Dorsolateral prefrontal cortex (tissue), 122 donors: ENCODE measurements at places on chromosomes 4 and X. TPM values are rescaled to one million over a fixed set of nuclear protein-coding genes. Genes with fewer than 3 reads are reported as not detected.

GRCh38 chr4:36285784-36286480, 4.5 kb downstream of the DTHD1 start:
- DNase-seq = no peak

The HSFX1 gene
- 5.3 TPM for total RNA-seq

The TEX13D gene
- total RNA-seq = not detected

The RCHY1 gene
- total RNA-seq = 36.6 TPM

DNA sequence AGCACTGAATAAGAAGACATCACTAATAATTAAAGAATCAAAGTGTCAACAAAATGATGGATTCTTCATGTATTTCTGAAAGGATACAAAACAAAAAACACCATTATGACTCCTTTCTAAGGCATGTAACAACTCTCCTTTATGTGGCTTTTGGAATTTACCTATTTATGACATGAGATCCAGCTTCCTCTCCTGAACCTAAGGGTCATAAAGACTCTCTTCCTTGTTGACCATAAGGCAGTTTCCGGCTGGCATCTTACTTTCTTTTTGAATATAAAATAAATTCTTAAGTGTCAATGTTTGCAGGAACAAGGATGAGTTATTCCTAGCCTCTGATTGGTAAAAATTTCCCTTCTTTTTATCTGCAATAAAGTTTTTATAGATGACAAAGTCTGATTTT, 111.1 kb upstream of the GRPR start:
- no peak for DNase-seq

DNA sequence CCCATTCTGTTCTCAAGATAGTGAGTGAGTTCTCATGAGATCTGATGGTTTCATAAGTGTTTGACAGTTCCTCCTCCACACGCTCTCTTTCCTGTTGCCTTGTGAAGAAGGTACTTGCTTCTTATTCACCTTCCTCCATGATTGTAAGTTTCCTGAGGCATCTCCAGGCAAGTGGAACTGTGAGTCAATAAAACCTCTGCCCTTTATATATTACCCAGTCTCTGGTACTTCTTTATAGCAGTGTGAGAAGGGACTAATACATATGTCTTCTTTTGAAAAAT, 58.4 kb downstream of the CFAP299 start:
- DNase-seq = no peak

The CAPN6 gene
- total RNA-seq = not detected

DNA sequence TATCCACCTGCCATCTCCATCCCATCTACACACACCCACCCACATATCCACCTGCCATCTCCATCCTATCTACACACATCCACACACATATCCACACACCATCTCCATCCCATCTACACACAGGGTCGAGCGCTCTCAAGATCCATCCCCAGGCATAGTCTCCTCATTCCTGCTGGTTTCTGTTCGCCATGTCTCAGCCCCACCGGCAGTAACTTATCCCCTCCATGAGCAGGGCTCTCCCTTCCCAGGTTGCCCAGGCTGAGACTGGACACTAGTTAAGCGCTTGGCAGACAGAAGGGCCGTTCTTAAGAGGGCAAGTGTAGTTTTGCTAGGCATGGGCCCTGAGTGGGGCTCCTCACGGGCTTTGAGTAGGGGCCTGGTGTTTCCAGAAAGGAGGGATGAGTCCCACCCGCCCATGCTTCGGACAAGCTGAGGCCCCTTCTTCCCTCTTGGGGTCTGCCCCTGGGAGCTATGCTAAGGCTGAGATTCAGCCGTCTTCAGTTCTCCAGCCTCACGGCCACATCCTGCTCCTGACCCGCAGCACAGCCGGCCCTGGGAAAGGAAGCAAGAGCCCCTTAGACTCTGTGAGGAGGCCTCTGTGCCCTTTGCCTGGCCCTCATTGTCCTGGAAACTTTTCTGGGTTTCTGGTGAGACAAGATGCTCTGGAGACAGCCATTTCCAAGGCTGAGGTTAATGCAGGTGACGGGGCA, 20.4 kb downstream of the TMEM271 start:
- DNase-seq = no peak

DNA sequence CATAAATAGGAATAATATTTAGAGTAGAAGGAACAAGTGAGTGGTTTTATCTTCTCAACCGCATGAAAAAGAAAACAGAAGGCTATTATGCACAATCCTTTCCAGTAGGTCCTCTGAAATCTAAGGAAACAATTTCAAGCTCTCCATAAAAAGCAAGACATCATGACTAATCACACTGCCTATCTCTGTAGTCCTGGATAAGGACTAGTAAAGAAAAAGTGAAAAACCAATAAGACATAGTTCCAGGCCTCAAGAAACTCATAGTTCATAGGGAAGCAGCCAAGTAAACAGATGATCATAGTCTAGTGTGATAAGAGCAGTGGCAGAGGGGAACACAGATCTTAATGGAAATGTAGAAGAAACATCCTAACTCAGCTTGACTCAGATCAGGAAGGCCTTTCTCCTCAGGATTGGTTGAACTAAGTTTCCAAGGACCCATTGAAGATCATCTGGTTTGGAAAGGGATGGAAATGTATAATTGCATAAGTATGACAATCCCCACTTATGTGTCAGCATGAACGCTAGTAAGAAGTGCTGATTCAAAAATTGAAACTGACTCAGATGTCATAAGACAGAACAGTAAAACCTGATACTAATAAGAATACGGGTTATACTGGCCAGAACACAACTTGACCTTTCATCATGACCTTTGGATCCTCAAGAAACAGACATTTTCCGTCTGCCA, 155.3 kb downstream of the GRIA3 start:
- no peak for DNase-seq

The F11 gene
- total RNA-seq = 0.88 TPM

DNA sequence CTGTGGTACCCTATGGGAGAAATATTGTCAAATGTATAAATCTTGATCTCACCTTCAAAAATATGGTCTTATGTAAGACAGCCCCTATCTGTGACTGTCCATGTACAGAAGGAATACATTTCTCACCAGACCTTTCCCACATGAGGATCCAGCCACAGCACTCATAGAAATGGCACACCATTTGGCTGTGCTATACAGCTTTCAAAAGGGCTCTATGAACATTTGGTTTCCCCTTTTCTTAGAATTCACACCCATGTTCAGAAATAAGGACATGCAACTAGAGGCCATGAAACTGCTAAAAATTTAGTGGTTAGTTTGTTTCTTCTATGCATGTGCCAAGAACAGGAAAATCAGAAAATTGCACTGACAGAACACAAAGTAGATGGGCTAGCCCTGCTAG, 62.7 kb downstream of the ANTXR2 start:
- no peak for DNase-seq

GRCh38 chrX:40031911-40032310, 65.8 kb downstream of the BCOR start:
- no peak for DNase-seq

DNA sequence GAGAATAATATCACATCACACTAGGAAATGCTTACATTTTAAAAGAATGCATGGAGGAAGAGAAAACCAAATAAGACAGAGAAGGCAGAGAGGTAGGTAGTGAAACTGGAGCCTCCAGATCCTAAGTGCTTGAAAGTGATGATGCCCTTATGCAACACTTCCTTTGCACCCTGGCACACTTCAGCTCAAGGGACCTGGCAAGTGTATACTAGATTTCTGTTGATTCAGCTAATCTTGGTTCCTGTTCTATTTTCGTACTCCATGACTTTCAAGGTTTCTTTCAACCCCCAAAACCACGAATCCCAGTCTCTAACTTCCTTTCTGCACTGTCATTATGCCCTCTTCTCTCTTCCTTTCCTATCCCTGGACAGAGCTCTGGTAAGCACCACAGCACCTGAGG, 36.9 kb upstream of the SH3KBP1 start:
- DNase-seq = no peak

DNA sequence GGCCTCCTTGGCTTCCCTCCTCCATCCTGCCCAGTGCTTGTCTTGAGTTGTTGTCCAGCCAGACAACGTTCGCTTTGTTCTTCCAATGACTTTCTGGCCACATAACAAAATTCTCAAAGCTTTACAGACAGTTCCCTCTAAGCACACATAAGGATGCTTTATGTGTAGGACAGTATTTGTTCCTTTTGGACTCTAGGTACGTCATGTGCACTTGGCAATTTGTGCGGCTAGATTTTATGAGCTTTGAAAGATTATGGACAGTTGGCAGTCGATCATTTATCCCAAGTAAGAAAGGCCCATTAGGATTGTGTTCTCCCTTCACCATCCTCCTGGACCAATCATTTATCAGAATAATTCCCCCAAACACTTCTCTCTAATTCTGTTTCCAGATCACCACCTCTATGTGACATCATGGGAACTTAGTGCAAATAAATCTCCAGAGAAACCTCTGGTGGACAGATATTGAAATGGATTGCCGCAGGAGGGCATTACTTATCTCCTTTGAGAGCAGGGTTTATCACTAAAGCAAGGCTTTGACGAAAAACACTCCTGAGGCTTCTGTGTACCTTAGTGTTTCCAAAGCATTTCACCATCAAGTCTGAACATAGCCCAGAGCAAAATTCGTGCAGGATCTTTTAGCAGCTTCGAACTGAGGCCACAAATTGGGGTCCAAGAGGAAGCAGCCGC, 77.4 kb upstream of the BMPR1B start:
- no peak for DNase-seq

DNA sequence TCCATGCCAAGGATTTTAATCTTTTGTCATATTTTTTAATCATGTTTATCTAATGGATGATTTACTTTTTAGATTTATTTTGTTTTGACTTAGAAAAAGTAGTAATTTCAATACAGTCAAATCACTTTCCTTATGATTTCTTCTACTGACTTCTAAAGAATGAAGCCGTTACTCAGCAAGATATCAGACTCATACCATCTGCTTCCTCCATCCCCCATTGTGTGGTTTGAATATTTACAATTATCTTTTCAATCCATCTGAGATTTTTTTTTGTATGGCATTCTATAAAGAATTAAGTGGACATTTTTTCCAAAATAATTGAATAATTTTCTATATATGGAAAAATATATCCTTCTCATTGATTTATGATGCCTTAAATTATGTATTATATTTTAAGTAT, 565.4 kb upstream of the ATOH1 start:
- DNase-seq = no peak

The HSPA4L gene
- total RNA-seq = 65.8 TPM

DNA sequence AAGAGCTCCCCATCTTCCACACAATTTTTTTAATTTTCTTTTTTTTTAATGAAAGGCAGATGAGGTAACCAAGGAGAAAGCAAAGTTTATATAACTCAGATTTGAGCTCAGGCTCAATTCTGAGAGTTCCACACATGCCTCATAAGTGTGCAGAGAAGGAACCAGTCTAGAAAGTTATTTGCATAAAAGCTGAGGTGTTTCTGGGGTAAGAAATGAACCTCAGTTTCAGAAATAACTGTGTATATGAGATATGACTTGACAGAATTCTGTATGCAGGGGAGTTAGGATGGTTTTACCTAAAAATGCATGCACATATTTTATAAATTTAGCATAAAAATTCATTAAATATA, 51.3 kb downstream of the DTHD1 start:
- no peak for DNase-seq

- DNase-seq = no peak
Observed at GRCh38 chrX:155242300-155242699, 22.0 kb downstream of the RAB39B start.

GRCh38 chr4:125484912-125485311, 170.2 kb downstream of the FAT4 start:
- DNase-seq = no peak

DNA sequence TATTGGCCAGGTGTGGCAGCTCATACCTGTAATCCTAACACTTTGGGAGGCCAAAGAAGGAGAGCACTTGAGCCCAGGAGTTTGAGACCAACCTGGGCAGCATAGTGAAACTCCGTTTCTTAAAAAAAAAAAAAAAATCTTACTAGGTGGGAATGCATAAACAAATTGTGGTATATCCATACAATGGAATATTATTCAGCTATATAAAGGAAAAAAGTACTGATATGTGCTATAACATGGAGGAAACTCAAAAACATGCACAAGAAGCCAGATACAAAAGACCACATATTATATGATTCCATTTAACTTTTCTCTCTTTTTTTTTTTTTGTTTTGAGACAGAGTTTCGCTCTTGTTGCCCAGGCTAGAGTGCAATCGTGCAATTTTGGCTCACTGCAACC, 13.5 kb upstream of the BCORL1 start:
- no peak for DNase-seq

The SCARB2 gene
- total RNA-seq = 232 TPM

DNA sequence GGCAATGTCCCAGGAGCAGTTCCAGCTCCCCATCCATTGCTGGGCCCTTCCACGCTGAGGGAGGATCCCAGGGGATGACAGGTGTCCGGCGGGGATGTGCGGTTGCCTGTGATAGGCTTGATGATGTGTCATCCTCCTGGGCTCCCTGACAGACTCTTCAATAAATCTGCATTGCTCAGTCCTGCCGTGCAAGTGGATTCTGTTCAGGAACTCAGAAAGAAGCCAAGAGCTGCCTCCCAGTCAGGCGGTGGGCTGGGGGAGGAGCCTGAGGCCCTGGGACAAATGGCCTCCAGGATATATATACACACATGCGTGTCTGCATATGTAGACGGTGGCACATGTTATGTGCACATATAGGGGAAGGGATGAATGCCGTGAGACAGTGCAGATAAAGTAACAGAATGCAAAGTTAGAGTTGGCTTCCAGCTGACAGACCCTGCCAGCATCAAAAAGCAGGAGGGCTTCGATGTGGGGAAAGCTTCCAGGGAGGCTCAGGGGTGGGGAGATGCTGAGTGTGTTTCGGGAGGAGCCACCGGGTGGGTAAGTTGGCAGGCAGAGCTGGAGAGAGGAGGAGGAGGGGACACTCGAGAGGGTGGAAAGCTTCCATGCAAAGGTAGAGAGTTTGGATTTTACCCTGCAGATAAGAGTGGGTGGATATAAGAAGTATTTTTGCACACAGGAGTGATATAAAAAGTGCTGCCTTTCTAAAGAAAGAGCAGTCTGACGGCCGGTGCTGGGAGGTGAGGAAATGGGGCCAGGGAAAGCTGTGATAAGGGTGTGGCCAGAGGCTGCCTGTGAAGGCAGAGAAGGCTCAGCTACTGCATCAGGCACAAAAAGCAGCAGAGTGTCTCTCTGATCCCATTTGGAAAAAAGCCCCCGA, 28.5 kb upstream of the CRMP1 start:
- DNase-seq = peak; percentile 68

The ASB5 gene
- 0.91 TPM for total RNA-seq

- no peak for DNase-seq
Observed at GRCh38 chr4:106494066-106494465, 125.5 kb upstream of the GIMD1 start.

DNA sequence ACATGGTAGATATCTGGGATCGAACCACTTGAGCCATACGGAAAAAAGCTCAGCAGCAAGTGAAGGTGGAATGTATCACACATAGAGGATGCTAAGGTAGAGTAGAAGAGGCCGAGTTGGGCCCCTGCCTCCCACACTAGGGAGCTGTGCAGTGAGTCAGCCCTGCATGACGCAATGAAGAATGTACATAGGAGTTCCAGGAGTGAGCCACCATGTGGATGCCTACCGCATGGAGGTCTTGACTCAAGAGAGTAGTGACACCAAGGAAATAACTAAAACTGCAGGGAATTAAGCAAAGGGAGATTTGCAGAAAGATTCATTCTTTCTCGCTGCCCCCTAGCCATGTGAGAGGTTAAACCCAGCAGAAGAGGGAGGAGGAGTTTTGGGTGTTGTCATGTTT, 389.6 kb upstream of the IGFBP7 start:
- no peak for DNase-seq

The SERTM2 gene
- not detected for total RNA-seq

GRCh38 chr4:101049549-101050001, 297.8 kb downstream of the PPP3CA start:
- no peak for DNase-seq
